ENCODE measurements at places on chromosomes 12 and 14. TPM values are rescaled to one million over a fixed set of nuclear protein-coding genes. Genes with fewer than 3 reads are reported as not detected.

Gene RPGRIP1
- total RNA-seq: not detected

Gene DNAJC22
- total RNA-seq: 1.1 TPM

Gene CLIP1
- 49.5 TPM for total RNA-seq

Gene PRPH
- not detected for total RNA-seq

Gene NXPH4
- total RNA-seq: 0.51 TPM

Measured in dermis blood vessel endothelial cell (primary cell).